ENCODE measurements at places on chromosomes 5 and 9.

- DNase-seq, result no peak
Measured at GRCh38 chr9:138105123-138105415, 227.5 kb downstream of the CACNA1B start.

DNA sequence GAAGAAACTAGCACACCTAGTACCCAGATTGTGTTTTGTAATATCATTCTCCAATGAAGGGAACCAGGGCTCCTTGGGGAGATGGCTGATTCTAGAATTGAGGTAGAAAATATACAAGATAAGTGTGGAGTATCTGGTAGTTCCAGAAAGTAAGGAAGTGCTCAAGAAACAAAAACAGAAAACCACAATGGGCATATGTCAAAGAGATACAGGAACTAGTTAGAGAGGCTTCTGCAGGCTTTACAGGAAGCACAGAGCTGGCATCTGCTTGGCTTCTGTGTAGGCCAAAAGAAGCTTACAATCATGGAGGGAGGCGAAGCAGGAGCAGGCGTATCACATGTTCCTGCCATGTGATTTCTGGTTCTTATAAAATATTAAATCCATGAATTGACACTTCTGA, 105.7 kb upstream of the TMEM161B start:
- DNase-seq, result no peak

GRCh38 chr9:115164511-115164974, 46.6 kb upstream of the TNC start:
- no peak for DNase-seq

- peak; percentile 48 for DNase-seq
Measured at GRCh38 chr9:127589955-127590370, 22.1 kb upstream of the STXBP1 start.

GRCh38 chr5:55344392-55344992, 36.7 kb downstream of the MTREX start:
- peak; percentile 70 for DNase-seq

DNA sequence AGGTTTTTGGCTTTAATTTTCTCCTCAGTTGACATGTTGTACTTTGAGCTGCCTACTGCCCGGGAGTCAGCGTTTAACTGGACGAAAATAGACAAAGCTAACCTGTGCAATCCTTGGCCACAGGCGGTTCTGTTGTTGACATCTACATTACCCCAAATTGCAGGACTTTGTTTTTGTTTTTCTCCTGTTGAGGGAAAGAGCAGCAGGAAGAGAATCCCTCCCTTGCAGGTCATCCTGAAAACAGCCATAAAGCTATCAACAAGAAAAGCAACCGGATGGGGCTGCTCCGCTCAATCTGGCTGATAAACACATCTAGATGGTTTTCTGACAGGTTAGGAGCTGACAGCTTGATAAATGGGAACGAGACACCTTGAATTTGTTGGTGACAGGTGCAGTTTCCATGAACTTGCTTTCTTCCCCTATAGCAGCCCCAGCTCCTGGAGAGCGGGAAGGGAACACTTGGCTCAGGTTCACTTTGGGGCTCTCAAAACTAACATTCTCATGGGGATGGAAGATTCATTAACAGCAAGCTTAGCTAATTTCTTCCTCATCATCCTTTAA, 331.5 kb downstream of the SLIT3 start:
- DNase-seq, result no peak

- no peak for DNase-seq
Measured at GRCh38 chr9:127972236-127972871, 8.4 kb downstream of the EEIG1 start.

DNA sequence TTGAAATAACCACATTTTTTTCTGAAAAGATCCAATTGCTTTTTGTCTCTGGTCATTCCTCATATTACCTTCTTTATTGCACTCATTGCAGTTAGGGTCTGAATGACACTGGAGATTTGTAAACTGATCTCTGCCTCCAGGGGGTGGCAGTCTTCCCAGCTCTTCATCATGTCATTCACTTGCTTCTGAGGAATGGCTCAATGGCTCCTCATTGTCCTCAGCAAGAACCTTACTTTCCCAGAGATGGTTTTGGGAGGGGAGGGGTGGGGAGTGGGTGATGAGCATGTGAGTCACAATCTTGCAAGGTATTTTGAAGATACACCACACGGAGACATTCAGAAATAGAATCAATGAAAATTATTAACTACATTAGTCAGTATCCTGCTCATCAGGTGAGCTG, 159.8 kb upstream of the GAS1 start:
- no peak for DNase-seq

DNA sequence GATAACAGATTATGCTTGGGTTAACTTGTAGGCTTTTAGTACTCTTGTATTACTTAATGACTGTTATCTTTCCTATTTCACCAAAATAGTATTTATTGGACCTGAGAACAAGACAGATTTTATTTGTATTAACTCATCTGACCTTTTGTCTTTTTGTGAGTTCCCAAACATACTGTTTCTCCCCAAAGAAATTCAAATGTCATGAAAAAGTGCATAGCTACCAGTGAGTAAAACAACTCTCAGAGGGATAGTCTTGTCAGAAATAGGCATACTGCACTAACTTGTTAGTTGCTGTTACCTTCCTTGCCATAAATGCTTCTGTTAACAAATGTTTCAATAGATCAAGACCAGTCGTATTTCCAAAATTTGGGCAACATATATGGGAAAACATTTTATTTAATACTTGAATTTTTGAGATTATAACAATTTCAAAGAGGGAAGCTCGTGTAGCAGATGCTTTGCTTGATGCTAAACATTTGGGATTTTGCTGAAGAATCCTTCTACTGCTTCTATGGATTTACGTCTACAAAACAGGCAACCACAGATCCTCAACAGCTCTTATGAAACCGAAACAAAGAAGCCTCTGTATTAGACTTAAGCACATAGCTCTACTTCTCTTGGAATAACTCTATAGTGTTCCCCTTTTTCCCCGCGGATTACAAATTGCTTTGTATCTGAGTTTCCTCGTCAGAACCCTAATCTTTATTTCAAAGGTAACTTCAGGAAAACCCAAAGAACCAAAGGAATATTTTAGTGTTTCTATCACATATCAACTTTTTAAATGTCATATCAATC, 248.8 kb downstream of the MCTP1 start:
- DNase-seq, result no peak

- peak; percentile 68 for DNase-seq
Measured at GRCh38 chr5:172173564-172174153, 14.4 kb downstream of the STK10 start.

DNA sequence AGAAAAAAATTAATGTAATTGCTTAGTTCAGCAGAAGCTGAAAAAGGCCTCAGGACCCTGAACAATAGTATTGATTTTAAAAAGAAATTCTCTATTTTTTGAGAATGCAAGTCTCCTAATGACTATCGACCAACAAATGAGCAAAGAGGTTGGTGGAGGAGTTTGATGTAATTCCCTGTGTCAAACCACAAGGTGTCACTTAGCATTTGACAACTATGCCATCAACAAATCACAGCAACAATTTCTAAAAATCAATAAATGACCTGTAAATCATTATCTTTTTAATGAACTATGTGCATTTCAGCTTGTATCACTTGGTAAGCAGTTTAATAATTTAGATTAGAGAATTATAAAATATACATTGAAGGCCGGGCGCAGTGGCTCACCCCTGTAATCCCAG, 133.7 kb downstream of the PRELID2 start:
- DNase-seq, result no peak

DNA sequence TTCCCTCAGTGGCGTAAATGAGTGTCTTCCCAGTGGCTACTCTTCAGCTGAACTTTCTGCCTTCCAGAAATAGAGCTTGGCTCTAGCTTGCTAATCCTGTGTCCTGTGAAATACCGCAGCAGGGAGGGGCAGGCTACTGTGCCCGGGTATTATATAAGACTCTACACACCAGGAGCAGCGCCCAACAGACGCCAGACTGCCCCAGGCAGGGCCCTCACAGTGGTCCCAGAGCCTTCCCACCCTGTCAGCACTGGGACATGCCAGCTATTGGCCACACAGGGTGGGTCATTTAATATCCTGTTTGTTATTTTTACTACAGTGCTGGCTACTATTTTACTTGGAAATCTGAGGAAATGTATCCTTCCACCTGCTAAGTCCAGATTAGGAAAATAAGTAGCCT, 121.0 kb downstream of the FEM1C start:
- DNase-seq, result no peak

GRCh38 chr9:1913631-1914330, 101.4 kb upstream of the SMARCA2 start:
- no peak for DNase-seq

DNA sequence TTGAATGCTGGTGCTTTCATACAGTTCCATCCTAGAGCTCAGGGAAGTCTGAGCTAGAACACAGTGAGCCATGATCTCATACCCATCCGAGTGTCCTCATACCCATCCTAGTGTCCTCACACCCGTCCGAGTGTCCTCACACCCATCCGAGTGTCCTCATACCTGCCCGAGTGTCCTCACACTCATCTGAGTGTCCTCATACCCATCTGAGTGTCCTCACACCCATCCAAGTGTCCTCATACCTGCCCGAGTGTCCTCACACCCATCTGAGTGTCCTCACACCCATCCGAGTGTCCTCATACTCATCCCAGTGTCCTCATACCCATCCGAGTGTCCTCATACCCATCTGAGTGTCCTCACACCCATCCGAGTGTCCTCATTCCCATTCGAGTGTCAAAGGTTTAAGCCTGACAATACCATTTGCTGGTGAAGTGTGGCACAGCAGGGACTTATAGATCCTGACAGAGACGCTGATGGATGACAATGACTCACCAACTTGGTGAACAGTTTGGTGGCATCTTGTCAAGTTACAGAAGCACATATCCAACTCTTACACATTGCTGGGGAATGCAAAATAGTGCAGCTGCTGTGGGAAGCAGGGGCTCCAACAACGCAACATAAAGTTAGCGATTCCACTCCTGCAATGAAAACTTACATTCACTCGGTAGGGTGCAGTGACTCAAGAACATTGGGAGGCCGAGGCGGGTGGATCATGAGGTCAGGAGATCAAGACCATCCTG, 77.0 kb upstream of the COL5A1 start:
- DNase-seq, result no peak

DNA sequence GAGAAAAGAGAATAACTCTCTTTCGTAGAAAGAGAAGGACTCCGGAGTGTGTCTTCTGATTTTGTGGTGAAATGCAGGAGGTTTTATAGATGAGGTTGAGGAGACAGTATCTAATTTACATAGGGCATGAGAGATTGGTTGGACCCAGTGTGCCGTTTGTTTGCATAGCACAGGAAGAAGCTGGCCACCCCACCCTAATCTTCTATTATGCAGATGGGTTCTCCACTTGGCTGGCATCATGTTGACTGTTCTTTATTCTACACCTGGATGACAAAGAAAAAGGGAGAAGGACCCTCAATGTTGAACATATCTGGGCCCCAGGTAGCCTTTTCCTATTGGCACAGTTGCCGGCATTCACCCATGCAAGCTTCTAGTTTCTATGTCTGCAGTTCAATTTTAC, 23.2 kb upstream of the MINAR2 start:
- DNase-seq, result no peak

All from CD4-positive, alpha-beta T cell treated with Interleukin-15 for 4 hours (primary cell).